KG1 (cell line): ENCODE measurements at places on chromosomes 16 and 17.

DNA sequence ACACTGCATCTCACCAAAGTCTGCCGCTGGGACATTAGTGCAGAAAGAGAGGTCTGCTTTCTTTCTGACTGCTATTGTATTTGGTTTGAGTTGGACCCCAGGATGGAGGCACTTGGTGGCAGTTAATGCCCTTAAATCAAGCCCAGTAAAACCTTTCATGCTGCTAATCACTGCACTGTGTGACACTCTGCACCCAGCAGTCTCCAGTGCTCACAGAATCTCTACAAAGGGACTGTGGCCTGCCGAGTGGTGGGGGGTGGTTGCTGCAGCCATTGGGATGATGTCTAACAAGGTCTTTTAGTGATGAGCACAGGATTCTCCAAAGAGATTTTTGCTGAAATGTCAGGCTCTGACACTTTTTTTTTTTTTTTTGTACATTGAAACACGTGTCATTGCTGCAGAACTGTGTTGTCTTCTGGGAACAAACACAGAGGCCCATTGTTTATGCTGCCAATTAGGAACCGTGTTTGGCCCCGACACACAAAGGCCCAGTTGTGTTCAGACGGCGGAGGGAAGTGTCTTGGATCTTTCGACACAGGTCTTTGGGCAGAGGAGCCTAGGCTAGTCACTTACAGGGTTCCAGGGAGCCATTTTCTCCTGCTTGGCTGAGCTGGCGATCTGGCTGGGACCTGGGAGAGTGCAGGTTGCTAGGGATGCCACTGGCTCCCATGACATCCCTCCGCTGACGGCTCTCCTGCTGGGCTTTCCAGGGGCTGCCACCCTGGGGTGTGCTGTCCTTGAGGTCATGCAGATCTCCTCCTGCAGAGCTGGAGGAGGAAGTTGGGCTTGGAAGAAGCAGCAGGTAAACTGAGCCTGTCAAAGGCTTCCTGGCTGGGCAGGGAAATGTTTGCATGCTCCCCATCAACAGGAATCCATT, 16.2 kb upstream of the TNRC6C start:
- DNase-seq, result no peak

GRCh38 chr16:79535130-79535529, 65.4 kb downstream of the MAF start:
- DNase-seq, result no peak

GRCh38 chr16:29290631-29291247, 115.8 kb downstream of the NPIPB11 start:
- DNase-seq, result peak; percentile 15

GRCh38 chr17:50095626-50096037, 481 bp downstream of the PDK2 start:
- DNase-seq, result no peak

GRCh38 chr16:1791256-1791942, 2.1 kb downstream of the IGFALS start:
- DNase-seq, result no peak

- DNase-seq, result no peak
These were observed 25.5 kb downstream of the FOXK2 start for GRCh38 chr17:82545071-82545462.

- no peak for DNase-seq
These were observed 3.1 kb downstream of the MINK1 start for GRCh38 chr17:4836221-4836620.

DNA sequence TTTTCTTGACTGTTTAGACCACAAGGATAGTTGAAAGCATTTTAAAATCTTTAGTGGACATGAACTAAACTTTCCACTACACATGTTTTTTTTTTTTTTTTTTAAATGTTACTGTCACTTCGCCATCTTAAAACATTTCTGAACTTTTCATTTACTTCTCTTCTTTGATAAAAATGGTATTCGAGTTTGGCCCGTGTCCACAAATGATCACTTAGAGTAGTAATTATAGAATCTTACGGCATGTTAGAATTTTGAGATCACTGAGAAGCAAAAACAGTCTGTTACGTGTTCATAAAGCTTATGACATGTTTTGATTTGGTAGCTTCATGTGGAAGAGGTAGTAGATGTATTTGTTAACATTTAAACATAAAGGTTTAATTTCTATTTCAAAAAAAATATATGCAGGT, 1.1 kb downstream of the NSRP1 start:
- no peak for DNase-seq

- no peak for DNase-seq
These were observed 861 bp downstream of the RAB11FIP3 start for GRCh38 chr16:426115-426905.

GRCh38 chr16:22888791-22889190, 74.8 kb downstream of the HS3ST2 start:
- DNase-seq, result no peak

- DNase-seq, result no peak
These were observed 23.6 kb upstream of the DNAI2 start for GRCh38 chr17:74250324-74250995.

DNA sequence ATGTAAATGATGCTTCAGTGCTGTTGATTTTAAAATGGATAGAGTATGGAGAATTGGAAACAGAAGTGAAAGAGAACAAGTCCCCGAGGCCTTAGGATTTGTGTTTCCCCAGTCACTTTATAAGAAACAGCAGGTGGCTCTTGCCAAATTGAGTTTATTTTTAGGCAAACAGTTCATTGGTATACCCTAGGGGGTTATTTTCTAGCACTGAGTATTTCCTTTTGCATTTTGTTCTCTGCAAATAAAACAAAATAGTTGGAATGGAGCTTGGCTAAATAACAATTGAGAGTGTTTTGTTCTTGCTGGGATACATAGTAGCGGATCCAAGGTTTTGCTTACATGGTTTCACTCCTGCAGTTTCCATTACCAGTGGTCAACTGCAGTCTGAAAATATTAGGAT, 591.1 kb upstream of the C16orf82 start:
- DNase-seq, result no peak

DNA sequence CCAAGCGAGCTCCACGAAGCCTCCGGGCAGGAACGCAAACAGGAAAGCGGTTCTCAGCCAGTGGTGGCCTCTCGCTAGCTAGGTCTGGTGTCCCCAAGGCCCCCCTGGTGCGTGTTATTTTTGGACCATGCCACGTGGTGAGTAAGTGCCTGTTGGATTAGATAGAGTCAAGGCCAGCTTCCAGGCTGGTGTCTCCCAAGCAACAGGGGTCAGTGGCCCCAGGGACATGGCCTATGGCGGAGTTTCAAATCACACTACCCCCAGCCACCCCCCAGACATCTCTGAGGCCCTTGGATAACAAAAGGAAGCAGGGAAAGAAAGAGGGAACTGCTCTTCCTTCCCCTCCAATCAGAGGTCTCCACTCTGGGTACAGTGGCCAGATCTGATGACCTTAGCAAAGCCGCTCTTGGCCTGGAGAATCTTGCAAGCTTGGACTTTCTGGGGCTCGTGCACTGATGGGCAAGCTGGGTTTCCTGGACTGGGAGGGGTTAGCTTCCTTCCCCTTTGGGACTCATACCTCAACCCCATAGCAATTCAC, 58.2 kb downstream of the MAF start:
- no peak for DNase-seq

DNA sequence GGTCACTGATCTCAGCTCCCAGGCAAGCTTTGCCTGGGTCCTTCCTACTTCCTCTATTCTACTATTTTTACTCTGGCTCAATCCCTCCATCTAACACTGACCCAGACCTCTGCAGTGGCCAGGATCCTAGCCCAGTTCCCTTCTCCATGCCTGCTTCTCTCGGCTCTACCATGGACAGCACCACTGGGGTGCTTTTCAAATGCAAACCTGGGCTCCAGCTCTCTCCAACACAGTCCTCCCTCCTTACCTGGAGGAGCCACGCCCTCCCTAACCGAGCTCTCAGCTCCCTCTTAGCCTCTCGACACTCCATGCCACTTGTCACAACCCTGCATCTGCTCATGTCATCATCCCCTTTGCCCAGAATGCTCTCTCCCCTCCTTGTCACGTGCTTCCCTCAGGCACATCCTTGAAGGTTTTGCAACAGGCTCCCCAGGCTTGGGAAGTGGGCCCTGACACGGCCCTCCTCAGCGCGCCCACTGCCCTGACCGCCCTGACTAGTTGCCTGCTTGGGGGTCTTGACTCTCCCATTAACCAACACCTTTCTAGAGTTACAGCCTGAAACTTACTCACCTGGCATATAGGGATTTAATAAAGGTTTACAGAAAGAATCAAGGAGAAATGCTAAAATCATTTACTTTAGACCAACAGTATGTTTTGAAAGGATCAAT, 41.6 kb downstream of the MARF1 start:
- no peak for DNase-seq

DNA sequence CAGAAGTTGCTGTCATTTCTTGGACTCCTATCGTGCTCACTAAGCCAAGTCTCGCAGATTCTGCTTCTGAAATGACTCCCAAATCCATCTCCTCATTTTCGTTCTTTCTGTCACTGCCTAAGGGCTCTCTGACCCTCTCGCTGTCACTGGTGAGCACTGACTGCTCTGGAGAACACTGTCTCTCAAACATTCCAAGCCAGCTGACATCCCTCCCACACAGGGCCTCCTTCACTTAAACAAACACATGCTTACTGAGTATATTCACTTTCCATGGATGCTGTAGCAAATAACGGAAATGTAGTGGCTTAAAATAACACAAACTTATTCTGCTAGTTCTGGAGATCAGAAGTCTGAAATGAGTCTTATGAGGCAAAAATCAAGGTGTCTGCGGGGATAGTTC, 18.8 kb downstream of the CACNG1 start:
- no peak for DNase-seq

DNA sequence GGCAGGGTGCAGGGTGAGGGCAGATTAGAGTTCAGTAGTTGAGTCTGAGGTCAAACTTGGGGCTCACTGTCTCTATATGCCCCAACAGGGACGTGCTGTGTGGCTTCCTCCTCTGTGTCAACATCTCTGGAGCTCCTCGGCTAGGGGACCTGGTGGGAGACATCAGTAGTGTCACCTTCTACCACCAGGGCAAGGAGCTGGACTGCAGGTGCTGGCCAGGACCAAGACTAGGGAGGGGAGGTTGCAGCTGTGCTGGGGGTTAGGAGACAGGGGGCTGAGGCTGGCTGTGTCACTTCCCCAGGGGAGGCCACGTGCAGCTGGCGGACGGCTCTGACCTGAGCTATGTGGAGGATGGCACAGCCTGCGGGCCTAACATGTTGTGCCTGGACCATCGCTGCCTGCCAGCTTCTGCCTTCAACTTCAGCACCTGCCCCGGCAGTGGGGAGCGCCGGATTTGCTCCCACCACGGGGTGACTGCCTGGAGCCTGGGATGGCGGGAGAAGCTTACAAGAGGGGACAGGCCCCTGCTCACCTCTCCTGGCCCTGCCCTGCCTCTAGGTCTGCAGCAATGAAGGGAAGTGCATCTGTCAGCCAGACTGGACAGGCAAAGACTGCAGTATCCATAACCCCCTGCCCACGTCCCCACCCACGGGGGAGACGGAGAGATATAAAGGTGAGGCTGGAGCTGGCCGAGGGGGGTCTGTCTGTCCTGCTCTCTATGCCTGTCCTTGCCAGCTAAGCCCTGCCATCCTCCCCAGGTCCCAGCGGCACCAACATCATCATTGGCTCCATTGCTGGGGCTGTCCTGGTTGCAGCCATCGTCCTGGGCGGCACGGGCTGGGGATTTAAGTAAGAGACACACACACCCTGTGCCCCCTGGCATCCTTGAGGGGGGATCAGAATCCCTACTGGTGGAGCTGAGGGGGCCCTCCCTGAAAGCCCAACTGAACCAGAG, 18.9 kb downstream of the ADAM11 start:
- DNase-seq, result no peak

GRCh38 chr16:27754788-27755690, 205.1 kb downstream of the KATNIP start:
- no peak for DNase-seq

GRCh38 chr16:30372038-30372712, 1.9 kb upstream of the TBC1D10B start:
- no peak for DNase-seq

DNA sequence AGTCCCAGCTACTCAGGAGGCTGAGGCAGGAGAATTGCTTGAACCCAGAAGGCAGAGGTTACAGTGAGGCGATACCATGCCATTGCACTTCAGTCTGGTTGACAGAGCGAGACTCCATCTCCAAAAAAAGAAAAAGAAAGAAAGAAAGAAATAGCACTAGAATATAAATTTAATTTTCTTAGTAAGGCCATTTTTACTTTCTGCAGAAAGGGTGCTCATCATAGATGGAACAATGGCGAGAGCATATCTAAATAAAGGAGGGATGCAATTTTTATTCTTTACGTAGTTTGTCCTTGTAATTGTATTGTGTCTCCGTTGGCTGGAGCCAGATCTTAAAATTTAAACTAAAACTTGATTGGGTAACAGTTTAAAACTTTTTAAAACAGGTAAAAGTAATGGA, 85.6 kb upstream of the RPRML start:
- DNase-seq, result no peak

- DNase-seq, result no peak
These were observed 8.2 kb downstream of the USP22 start for GRCh38 chr17:21034340-21035235.

GRCh38 chr16:83021045-83021444, 394.3 kb downstream of the CDH13 start:
- no peak for DNase-seq

DNA sequence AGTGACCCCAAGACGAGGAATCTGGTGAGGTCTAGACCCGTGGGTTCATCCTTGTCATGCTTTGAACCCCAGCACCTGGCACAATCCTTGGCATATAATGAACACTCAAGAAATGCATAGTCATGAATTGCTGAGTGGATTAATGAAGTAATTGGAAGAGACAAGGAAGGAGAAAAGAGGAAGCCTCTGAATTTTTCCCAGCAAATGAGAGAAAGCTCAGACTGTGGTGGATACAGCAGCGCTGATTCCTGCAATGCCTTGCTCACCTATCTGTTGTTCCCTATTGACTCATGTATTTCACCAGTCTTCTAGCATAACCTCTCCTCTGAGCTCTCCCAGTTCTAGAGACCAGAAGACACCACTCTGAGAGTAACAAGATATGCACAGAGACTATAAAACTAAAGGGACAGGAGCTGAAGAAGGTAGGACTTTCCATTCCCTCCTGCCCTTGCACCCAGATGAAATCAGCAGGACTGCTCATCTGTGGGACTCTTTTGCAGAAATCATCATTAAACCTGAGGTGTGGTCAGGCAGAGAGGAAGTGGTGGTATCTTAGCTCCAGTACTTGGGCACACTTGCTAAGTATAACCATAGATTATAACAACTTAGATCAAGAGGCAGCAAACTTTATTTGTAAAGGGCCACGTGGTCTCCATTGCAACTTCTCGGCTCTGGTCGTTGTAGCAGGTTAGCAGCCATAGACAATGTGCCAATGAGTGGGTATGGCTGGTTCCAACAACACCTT, 102.8 kb downstream of the MAF start:
- DNase-seq, result no peak

- DNase-seq, result no peak
These were observed 204.9 kb upstream of the EEF2KMT start for GRCh38 chr16:5302372-5303114.

- DNase-seq, result no peak
These were observed 70.6 kb downstream of the LMF1 start for GRCh38 chr16:900211-900610.

- DNase-seq, result no peak
These were observed 6.6 kb downstream of the CCL23 start for GRCh38 chr17:36011201-36011600.

- DNase-seq, result no peak
These were observed 266.8 kb downstream of the SEC14L1 start for GRCh38 chr17:77407321-77408277.
